Non-pigmented ciliary epithelial cell (primary cell): ENCODE measurements at places on chromosomes 7 and 10.

DNA sequence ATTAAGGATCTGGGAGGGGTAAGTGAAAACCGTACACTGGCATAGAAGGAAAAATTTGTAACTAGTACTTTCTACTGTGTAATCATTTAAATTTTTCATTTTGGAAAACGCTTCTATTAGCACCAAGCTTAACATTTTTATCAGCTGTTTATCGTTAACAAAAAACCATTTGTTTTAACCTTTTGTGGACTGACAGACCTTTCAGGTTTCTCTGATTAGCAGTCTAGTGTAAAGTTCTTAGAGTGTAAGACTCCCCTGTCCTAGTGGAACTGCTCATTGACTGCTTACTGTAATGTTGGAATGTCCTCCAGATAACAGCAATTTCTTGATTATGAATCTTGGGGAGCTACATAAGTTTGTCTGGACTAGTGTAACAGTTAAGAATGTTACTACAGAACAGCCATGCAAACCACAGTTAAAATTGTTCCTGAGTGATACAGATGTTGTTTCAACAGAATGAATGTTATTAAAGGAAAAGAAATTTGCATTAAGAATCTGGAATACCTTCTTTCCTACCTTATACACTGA, 2.0 kb downstream of the DBF4 start:
- no peak for DNase-seq

DNA sequence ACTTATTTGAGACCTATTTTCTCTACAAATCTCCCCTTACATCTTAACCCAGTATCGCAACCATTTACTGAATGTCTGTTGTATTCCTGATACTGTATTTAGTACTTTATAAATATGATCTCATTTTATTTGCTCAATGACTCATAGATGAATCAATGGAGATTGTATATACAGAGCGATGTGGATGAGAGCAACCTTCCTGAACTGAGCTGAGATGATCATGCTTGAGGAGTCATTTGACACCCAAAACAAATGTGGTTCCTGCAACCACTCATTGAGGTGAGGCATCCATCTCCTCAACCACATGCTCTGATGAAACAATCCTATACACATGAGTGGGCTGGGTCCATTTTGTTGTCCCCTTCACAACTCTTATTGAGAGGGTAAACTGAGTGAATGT, 250.0 kb downstream of the CDC14C start:
- DNase-seq = peak; percentile 44

- DNase-seq = no peak
Observed at GRCh38 chr10:119518176-119518575, 24.3 kb downstream of the RGS10 start.

GRCh38 chr7:27576360-27576944, 86.2 kb downstream of the HIBADH start:
- no peak for DNase-seq

GRCh38 chr7:36360244-36360643, 29.4 kb upstream of the ANLN start:
- no peak for DNase-seq

GRCh38 chr7:156194813-156195212, 382.6 kb upstream of the SHH start:
- DNase-seq = no peak

DNA sequence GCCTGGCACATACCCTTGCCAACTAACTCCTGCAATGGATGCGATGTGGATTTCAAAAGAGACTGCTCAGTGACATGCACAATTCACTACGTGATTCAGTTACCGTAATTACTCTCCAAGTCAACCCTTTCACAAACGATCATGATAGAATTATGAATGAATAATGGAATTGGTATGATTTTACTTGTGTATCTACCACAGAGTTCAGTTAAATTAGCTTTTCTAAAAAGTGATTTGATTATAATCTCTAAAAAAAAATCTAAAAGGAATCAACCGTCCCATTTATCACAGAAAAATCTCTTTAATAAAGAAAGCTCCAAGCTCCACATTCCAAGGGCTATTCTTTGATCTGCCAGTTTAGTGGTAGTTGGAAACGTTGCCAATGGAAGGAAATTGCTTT, 30.4 kb upstream of the RSU1 start:
- DNase-seq = no peak

DNA sequence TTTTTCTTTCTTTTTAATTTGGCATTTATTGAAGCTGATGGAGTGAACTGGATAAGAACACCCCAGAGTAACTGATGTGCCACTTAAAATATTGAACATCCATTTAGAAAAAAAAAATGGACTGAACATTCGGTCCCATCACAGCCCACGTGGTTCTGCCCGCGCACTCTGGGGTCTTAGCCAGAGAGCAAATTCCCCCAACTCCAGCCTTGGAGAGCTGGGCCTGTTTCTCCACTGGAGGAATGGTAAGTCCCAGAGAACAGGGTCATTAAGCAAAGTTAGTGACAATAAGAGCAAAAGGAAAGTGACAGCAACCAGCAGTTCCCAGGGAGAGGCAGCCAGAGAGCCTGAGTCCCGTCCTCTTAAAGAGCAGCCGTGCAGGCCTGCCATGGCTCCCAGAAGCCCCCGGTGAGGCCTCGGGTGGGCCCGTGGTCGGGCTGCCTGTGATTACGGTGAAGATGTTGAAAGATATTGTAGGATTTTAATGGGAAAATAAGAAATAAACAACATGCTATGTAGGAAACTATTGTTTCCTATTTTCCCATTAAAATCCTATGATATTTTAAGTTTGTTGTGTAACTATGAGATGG, 487.9 kb upstream of the MKI67 start:
- no peak for DNase-seq

DNA sequence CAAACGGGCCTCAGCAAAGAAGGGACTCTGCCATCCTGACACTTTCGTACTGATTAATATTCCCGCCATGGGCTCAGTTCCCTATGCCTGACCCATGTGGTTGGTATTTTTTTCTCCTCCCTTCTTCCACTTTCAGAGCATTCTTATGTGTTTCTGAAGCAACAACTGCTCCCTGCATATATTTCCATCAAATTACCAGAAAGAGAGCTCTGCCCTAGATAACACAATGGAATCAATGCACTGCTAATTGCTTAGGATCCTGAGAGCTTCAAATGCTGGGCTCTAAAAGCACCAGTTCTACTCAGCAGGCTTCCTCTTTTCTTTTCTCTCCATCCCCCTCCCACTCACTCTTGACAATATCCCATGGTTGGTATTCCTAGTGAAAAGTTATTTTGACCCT, 5.3 kb downstream of the TECTB start:
- no peak for DNase-seq

DNA sequence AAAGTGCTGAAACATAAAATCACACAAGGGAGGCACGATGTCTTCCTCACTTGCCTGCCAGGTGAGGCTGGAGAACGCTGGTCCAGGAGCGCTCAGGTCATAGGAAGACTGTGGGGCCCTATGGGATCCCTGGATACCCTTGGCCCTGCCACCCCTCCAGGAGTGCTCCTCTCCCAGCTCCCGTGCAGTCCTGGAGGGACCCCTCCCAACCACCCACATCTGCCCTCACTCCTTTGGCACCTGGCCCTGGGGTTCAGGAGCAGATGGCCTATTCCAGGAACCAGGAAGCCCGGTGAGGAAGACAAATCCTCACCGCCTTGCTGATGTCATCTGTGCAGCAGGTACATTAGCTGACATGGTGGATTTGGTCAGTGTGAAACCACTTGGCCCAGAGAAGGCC, 3.7 kb upstream of the CXCL12 start:
- DNase-seq = no peak

DNA sequence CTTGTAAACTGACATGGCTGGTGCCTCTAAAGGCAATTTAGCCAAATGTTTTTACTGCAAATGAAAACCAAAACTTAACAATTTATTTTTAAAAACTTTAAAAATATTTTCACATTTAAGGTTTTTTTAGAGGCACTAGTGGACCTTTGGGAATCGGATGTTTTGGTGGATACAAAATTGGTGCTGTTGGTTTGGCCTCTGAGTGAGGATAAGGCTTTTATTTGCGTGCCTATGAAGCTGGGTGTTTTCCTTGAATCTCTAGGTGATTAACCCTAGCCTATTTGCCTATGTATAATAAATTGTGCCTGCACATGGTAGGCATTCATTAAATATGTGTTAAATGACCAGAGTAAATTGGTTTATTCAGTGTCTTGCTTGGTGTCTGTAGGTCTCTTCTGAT, 2.9 kb upstream of the SGCE start:
- DNase-seq = no peak

DNA sequence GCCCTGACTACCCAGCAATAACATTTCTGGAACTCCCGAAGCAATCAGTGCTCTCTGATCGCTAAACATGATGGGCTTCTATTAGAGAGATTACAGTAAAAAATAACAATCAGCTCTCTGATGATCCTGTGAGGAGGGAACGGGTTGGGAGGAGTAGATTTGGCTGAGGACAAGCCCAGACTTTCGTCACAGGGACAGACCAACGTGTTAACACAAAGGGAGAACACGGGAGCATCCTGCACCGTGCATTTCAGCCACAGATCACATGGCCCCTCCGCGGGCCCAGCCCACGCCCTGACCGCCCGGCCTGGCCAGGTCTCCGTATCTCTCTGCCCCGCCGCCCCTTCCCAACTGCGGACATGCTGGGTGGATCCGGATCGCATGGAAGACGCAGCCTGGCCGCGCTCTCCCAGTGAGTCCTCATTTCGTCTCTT, 95.0 kb upstream of the AGBL3 start:
- peak; percentile 85 for DNase-seq

- no peak for DNase-seq
Observed at GRCh38 chr7:52925332-52925731, 110.1 kb upstream of the POM121L12 start.

DNA sequence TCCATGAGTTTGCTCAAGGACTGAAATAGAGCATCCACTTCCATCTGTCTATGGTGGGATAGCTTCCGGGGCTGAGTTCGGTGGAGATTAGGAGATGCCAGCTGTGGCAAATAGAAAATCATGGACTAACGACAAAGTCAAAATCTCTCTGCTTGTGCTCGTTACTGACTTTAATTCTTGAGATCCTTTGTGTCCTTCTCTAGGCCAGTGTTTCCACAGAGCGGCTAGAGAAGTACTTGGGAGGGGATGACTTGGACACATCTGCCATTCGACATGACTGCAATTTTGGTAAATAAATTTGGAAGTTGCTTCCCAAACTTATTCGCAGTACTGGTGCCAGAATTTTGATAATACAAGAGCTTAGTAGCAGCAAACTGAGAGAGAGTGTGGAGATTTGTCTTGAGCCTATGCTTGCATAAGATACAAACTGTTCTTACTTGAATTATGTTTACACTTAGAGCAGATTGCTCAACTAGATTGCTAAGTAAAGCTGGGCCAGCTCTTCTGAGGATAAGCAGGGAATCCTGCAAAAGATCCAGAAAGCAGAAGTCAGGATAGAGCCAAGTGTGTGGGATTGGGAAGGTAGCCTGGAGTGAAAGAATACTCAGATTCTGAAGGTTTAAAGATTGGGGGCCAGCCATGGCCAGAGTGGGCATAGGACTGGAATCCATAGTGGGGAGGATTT, 27.6 kb downstream of the ABCC2 start:
- no peak for DNase-seq

DNA sequence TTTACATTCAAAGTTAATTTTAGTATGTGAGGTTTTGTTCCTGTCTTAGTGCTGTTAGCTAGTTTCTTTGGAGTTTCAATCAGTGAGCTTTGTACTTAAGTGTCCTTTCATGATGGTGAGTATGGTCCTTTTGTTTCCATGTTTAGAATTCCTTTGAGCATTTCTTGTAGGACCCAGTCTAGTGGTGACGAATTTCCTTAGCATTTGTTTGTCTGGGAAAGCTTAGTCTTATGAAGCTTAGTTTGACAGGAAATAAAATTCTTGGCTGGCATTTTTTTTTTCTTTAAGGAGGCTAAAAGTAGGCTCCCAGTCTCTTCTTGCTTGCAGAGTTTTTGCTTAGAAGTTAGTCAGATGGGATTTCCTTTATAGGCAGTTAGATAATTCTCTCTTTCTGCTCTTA, 209.2 kb upstream of the SEMA3C start:
- no peak for DNase-seq
